ENCODE measurements at places on chromosomes 12 and 14.

GRCh38 chr12:124213666-124214347, 81.1 kb upstream of the RFLNA start:
- no peak for DNase-seq

DNA sequence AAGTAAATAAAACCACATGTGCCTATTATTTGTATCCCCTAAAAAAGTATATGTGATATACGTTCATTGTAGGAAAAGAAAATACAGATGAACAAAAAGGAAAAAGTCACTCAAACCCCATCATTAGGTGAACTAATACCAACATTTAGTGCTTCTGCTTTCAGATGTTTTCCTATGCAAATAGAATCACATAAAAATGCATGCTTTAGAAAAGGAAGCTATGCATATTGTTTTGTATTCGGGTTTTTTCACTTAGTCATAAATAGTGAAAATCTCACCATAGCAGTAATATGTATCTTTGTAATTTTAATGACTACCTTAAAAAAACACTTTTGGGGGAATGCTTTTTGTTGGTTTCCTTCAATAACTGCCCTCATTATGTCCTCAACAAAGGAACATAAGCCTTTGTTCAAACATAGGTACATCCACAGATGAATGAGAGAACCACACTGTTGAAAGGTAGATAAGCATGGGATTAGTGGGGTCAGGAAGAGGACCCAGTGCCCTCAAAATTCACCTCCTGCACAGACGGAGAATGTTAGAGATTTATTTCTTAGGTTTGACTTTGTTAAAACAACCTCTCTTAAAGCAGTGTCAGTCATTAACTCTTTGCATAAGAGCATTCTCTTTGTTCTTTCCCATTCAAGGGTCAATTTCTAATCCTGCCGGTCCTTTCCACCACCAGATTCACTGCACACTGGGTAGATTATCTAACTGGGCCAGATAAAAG, 6.5 kb downstream of the AMDHD1 start:
- DNase-seq: no peak

- DNase-seq: no peak
Measured at GRCh38 chr14:53715193-53715721, 241.4 kb downstream of the BMP4 start.

DNA sequence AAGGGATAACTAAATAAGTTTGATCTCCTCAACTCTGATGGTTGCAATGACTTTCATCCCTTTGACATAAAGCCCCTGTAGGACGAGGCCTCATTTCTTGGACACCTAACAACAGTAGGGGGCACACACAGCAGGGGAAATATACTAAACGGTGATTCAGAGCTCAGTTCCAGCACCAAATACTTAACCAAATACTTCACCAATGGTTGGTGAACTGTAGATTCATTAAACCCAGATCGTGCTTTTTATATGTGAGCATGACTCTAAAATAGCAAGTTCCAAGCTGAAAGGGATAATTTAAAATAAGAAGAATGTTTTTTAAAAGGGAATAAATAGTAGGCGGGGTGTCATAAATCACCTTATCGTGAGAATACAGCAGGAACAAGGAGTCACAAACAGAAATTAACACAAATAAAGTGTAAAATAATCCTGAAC, 53.2 kb downstream of the ATG2B start:
- no peak for DNase-seq

- no peak for DNase-seq
Measured at GRCh38 chr12:58487678-58488161, 432.6 kb downstream of the LRIG3 start.

- DNase-seq: no peak
Measured at GRCh38 chr12:91622981-91623380, 440.4 kb upstream of the DCN start.

GRCh38 chr12:94263011-94263811, 114.8 kb downstream of the PLXNC1 start:
- DNase-seq: no peak

GRCh38 chr12:108802101-108802961, 55.1 kb downstream of the SSH1 start:
- DNase-seq: no peak

GRCh38 chr12:55676707-55677106, 31.0 kb downstream of the ITGA7 start:
- no peak for DNase-seq

GRCh38 chr14:40393143-40393542, 960.9 kb upstream of the FBXO33 start:
- DNase-seq: no peak

DNA sequence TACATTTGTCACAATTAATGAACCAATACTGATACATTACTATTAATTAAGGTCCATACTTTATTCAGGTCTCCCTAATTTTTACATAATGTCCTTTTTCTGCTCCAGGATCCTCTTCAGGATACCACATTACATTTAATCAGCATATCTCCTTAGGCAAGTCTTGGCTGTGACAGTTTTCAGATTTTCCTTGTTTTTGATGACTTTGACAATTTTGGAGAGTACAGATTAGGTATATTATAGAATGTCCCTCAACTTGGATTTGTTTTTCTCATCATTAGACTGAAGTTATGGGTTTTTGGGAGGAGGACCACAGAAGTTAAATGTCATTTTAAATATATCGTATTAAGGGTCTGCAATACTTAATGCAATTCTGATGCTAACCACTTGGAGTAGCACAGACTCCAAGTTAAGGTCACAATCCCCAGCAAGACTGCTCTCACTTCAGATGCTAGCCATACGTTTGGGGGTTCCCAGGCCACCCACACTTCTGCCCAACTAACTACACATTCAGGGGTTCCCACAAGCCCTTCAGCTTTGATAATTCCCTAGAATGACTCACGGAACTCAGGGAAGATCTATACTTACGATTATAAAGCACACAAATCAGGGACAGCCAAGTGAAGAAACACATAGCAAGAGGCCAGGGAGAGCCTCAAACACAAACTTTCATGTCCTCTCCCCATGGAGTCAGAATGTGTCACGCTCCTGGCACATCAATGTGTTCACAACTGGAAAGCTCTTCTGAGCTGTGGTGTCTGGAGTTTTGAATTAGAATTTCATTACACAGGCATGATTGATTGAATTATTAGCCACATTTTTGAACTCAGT, 17.0 kb upstream of the NUBPL start:
- DNase-seq: no peak

DNA sequence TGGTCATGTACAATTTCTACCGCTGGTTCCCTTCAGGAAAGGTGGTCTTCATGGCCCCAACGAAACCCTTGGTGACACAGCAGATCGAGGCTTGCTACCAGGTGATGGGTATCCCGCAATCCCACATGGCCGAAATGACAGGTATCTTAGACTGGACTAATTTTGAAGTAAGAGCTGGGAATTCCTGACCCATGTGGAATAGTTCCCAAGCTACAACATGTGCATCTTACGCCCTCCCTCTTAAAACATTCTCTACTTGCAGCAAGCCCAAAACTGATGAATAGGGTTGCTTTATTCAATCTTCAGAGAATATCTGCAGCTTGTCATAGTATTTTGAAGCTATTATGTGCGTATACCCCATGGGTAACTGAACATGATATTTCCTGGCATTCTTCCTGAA, 669 bp downstream of the FANCM start:
- no peak for DNase-seq

DNA sequence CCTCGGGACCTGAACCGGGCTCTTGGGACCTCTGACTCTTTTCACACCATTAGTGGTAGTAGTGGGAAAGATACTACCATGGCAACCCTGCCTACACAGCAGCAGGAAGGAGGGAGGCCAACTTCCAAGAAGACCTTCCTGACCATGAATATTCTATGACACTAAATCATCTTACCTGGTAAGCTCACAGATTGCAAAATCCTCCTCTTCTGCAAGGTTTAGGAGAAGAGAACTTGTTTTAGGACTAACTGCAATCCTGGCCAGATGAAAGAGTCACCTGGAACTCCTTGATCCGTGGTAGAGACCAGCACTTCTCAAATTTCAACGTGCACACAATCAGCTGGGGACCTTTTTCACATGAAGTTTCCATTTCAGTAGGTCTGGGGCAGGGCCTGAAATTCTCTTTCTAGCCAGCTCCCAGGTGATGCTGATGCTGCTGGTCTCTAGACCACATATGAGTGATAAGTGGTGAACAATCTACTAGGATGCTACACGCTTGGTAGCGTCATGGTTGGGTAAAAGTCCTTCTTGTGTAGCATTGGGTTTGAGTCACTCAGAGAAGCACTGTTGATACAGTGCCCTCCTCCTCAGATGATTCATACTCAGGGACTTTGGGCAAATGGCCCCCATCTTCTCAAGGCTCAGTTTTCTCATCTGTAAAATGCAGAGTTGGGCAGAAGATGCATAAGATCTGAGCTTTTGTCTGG, 35.6 kb upstream of the FICD start:
- no peak for DNase-seq

DNA sequence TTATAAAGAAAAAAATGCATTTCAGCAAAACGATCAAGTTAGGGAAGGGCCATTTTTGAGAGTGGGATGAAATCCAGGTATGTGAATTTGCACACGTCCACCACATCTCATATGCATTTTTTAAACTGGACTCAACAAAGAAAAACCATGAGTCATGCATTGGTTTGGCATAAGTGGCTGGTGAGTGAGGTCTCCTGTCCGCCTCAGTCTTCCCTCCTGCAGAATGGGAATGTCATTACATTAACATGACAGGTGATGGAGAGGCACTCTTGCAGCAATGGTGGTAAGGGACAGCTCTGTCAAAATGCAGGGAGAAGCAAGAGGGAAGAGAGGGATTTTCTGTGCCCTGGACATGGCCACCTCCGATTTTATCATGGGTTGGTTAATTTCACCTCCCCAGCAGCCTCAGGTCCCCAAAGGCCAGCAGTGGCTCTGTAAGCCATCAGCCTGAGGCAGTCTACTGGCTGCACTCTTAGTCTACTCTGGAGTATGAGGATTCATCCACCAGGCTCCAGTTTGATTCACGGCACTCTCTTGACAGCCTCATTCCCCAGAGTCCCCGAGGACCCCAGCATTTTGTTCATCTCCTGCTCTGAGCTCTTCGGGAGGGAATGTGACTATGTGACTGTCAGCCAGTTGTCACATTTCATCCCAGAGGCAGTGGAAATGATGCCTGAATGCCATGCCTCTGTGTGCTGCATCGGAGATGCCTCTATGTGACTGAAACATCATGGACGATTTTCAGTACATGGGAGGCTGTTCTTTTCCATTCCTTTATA, 17.1 kb upstream of the PWP1 start:
- no peak for DNase-seq

GRCh38 chr14:77084985-77085384, 13.1 kb upstream of the CIPC start:
- DNase-seq: no peak

DNA sequence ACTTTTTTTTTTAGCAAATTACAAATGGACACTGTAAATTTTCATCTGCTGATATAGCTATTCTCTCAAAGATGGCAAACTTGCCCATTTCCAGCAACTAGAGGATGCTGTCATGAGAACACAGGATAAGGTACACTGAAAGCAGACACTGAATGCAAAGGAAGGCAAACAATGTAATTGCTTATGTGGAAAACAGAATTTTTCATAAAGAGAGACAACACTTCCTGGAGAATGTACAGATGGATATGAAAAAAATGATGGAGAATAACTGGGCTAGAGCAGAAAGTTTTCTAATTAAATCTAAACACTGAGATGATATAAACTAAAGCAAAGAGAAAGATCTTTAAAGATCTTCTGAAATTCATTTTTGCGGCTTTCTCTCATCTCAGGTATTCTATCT, 581 bp downstream of the CD69 start:
- DNase-seq: no peak

GRCh38 chr12:44465139-44465538, 411.0 kb downstream of the NELL2 start:
- DNase-seq: no peak

- no peak for DNase-seq
Measured at GRCh38 chr12:42936991-42937390, 347.4 kb upstream of the PRICKLE1 start.

DNA sequence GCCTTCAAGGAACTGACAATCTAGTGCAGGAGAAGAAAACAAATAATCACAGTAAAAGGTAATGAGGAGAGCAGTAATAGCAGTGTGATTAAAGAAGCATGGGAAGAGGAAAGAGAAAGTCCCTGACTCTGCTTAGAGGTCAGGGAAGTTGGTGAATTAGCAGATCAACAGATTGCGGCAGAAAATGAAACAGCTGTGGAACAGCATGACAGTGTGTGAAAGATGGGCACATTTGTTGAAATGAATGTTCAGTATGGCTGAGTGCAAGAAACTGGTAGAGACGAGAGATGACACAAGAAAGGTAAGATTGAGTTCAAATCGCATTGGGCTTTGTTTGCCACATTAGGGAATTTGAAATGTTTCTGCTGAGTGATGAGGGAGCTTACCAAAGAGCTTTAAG, 63.7 kb upstream of the RASSF8 start:
- no peak for DNase-seq

DNA sequence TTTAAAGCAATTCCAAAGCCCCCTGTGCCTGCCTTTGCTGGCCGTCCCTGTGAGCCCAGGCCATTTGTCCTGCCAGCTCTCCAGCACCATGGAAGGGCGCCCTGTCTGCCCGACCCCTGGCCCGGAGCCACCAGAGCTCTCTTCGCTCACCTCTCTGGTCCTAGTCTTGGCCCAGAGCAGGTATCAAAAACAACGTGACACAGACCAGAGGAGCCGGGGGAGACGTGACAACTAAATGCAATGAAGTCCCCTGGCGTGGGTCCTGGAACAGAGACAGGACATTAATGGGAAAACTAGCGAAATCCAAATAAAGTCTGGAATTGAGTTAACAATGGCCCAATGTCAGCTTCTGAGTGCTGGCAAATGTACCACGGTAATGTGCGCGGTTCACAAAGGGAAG, 83.2 kb upstream of the DIO3 start:
- DNase-seq: no peak

DNA sequence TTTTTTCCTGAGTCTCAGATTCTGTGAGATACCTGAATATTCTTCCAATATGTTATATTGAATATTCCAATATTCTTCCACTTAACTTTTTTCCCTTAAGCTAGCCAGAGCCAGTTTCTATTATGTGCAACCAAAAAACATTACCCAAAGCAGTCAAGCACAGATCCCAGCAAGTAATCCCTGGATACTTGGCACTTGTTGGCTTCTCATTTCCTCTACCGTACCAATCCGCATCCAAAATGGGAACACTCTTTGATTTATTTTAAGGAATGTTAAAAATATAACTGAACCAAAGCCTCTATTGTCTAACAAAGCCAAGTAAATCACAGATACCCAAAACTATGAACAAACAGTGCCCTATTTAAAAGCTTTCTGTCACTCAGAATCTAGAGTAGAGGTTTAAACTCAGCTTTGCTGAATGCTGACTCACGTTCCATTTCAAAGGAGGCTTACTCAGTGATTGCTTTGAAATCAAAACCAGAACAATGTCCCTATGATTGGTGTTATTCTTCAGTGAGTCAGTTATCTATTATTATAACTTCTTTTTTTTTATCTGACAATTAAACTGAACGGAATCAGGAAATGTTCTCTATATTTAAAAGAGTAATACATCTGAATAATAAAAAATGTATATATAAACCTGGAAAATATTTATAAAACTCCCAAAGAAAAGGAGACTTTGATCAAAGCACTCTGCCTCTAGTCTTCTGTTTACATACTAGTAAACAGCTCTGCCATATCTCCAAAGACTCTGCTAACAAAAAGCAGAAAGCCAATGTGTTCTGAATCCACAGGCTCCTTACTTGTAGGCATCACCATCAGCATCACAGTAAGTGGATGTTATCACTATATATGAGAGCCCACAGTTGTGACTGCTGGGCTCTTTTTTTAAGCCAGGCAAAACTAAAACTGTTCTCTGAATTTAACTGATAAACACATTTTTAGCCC, 360.8 kb downstream of the CCDC91 start:
- DNase-seq: no peak
